ENCODE measurements at places on chromosomes 4 and X. TPM values are rescaled to one million over a fixed set of nuclear protein-coding genes. Genes with fewer than 3 reads are reported as not detected.

GRCh38 chr4:171629182-171629581 lies 184.0 kb upstream of the GALNTL6 start:
- no peak for DNase-seq

DNA sequence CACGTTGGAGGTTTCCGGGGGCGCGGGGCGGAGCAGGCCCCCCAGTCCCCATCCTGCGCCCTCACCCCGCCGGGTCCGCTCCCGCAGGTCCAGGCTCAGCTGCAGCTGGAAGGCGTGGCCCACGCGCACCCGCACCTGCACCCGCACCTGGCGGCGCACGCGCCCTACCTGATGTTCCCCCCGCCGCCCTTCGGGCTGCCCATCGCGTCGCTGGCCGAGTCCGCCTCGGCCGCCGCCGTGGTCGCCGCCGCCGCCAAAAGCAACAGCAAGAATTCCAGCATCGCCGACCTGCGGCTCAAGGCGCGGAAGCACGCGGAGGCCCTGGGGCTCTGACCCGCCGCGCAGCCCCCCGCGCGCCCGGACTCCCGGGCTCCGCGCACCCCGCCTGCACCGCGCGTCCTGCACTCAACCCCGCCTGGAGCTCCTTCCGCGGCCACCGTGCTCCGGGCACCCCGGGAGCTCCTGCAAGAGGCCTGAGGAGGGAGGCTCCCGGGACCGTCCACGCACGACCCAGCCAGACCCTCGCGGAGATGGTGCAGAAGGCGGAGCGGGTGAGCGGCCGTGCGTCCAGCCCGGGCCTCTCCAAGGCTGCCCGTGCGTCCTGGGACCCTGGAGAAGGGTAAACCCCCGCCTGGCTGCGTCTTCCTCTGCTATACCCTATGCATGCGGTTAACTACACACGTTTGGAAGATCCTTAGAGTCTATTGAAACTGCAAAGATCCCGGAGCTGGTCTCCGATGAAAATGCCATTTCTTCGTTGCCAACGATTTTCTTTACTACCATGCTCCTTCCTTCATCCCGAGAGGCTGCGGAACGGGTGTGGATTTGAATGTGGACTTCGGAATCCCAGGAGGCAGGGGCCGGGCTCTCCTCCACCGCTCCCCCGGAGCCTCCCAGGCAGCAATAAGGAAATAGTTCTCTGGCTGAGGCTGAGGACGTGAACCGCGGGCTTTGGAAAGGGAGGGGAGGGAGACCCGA lies 14.0 kb downstream of the SHOX start:
- no peak for DNase-seq

DNA sequence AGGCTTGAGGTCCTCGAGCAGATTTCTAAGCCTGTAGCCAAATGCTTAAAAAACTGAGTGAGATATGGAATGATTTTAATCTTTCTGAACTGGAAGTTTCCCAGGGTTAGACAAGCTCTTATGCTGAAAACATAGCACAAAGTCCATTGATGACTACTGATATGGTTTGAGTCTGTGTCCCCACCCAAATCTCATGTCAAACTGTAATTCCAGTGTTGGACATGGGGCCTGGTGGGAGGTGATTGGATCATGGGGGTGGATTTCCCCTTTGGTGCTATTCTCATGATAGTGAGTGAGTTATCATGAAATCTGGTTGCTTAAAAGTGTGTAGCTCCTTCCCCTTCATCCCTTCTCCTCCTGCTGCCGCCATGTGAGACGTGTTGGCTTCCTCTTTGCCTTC lies 454.9 kb downstream of the SPRY1 start:
- DNase-seq, result no peak

- DNase-seq, result no peak
Measured at GRCh38 chr4:120683897-120684540, 238.5 kb downstream of the PRDM5 start.

DNA sequence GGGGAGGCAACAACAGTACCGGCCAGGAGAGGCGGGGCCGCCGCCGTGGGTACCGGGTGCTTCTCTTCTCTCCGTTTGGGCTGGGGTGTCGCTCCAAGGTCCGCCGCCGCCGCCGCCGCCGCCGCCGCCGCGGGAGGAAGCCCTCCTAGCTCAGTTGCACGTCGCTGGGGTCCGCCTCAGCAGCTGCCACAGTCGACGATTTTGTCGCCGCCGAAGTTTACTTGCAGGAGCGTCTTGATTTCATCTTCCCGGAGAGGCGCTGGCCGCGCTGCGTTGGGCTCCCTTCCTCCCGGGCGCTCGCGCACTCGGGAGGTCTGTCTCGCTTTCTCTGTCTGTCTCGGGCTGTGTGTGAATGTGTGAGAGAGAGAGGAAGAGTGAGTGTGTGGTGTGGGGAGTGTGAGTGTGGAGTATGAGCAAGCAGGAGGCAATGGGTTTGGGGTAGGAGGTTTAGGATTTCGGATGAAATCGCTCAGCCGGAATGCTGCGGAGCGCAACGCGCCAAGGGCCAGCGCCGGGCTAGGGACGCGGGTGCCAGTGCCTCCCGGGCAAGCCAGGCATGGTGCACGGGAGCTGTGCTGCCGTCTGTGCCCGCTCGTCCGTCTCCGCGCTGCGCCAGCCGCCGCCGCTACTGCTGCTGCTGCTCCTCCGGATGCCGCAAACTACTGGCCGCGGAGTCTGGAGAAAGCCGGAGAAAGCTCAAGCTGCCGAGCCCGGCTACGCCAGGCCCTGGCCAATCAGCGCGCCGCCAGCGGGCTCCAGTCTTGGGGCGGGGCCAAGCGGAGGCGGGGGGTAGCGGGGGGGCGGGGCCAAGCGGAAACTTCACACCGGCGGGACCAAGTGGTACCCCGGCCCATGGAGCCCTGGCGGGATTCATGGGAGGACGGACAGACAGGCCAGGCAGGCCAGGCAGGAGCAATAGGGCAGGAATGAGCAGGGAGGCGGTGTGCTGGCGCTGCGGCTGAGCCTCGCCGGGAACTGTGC lies at the start of gene PCDH19:
TSS of gene PCDH19 (minus strand) at position 664 of the 981 bp plus-strand sequence. CDS start 1,676 bp downstream, outside the sequence.
- DNase-seq, result no peak

GRCh38 chr4:156790866-156791265 lies 180.7 kb downstream of the PDGFC start:
- no peak for DNase-seq

GRCh38 chr4:113677325-113677724 lies 84.2 kb downstream of the CAMK2D start:
- no peak for DNase-seq

LDB2 gene
- 88.3 TPM for polyA plus RNA-seq

All from renal cortex interstitium (tissue), 15 donors.